Stimulated activated naive CD4-positive, alpha-beta T cell (primary cell): ENCODE measurements at places on chromosomes 1 and 21.

DNA sequence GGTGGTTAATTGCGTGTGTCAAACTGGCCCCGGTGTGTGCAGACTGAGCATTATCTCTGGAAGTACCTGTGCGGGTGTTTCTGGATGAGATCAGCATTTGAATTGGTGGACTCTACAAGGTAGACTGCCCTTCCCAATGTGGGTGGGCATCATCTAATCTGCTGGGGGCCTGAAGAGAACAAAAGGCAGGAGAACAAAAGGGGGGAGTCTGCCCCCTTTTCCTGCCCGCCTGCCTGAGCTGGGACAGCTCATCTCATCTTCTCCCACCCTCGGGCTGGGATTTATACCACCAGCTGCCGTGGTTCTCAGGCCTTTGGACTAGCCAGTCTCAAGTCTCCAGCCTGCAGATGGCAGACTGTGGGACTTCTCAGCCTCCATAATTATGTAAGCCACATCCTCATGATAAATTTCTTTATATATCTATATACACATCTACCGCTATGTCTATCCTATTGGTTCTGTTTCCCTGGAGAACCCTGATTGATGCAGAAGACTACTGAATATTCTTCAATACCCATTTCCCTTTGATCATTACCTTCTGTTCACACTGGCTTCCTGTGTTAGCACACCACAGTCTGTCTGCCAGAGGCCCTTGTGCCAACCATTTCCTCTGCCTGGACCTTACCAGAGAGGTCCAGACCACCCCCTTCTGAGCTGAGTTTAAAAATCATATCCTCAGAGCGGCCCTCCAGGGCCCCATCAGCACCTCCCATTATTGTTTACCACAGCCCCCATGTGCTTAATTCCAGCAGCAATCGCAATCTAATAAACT is 25.2 kb downstream of the RCAN1 start:
- DNase-seq: no peak

DNA sequence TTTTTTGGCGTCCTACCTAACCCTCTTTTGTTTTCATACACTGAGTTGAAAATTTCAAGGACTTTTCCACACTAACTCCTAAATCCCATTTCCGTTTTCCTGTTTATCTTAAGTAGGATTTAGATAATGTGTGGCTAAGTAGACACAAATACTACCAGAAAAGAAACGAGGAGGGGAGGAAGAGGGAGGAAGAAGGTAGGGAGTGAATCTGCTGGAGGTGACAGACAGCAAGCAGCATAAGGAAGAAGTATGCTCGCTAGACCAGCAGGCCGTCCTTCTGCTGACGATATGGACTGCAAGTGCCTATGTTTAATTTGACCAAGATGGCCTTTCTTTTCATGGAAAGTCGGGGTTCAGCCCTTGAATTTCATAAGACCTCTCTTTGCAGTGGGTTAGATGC is 256.9 kb upstream of the RAB4A start:
- no peak for DNase-seq

GRCh38 chr1:182611326-182611725 is 7.1 kb upstream of the RGS16 start:
- no peak for DNase-seq

GRCh38 chr1:158898722-158899121 is 32.6 kb upstream of the PYHIN1 start:
- no peak for DNase-seq
